ENCODE measurements at places on chromosomes 5 and 9.

DNA sequence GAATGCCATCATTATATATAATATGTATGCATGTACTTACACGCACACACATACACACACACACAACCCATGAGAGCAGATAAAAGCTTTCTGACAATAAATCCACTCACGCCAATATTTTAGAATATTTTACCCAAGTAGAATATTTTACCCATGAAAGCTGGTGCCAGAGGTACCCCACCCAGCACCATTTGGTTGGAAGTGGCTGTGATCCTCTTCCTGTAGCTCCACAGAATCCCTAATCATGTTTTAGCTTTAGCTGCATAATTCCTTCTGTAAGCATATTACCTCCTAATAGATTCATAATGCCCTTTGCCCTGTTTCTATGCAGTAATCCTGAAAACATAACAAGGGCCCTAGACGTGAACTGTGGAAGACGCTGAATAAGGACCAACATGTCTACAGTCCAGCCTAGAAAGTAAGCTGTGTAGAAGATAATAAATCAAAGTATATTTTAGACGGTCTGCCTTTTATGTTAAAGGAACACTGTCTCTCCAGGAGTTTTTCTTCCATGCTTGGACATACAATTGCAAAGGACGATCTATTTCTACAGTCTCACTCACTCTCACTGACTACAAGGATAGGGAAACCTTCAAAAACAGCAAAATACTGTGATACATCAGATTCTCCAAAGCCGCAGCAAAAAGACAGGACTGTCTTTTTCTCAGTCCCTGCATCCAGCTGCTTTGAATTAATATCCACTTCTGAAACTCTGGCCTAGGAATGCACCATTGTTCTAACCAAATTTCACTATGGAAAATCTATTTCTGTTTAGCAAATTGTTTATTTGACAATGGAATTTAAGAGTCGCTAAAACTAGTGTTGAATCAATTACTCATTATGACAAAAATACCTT is 98.2 kb downstream of the USP20 start:
- DNase-seq: no peak

DNA sequence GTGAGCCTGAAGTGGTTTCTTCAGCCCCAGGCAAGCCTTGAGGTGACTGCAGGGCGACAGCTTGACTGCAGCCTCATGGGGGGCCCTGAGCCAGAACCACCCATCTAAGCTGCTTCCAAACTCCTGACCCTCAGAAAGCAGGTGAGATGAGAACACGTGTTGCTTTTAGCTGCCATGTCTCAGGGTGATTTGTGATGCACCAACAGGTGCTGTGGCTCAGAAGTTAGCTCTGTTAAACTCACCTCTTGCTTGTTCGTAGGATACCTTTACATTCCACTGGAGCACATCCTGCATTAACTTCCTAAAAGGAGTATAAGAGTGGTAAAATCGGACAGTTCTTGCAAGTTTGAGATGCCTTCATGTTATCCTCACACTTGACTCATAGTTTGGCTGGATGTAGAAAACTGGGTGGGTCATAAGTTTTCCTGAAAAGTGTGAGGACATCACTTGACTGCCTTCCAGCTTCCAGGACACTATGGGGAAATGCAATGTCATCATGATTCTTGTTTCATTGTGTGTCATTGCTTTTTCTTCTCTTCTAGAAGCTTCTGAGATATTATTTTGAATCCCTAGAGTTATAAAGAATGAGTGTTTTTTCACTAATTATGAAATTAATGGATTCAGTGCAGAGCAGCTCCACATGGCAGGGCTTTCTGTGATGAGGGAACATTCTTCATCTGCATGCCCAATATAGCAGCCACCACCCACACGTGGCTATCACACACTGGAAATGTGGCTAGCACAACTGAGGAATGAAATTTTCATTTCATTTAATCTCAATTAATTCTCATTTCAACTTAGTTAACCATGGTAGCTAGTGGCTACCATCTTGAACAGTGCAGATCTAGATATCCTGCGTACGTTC is 92.3 kb downstream of the HSD17B3 start:
- DNase-seq: no peak

DNA sequence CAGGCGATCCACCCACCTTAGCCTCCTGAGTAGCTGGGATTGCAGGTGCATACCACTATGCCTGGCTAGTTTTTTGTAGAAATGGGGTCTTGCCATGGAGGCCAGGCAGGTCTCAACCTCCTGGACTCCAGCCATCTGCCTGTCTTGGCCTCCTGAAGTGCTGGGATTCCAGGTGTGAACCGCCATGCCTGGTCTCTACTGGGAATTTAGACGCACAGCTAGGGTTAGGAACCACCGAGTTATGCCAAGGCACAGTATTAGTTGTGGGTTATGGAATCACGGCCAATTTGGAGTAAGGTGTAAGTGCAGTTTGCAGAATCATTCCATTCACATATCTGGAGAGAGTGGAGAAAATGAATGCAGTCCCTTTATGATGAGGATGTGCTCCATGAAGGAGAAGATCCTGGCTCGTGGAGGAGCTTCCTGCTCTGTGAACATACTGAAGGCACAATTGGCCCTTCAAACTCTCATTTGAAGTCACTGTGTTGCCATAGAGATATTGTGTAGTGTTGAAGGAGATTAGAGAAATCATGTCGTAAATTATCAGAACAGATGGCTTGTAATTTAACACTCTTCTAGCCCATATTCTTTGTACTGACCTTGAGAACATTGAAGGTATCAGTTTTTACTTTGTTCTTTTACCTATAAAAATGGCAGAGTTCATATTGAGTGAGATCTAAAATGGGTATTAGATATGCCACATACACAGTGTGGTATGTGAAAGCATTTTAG is 18.8 kb downstream of the TRIO start:
- DNase-seq: no peak

DNA sequence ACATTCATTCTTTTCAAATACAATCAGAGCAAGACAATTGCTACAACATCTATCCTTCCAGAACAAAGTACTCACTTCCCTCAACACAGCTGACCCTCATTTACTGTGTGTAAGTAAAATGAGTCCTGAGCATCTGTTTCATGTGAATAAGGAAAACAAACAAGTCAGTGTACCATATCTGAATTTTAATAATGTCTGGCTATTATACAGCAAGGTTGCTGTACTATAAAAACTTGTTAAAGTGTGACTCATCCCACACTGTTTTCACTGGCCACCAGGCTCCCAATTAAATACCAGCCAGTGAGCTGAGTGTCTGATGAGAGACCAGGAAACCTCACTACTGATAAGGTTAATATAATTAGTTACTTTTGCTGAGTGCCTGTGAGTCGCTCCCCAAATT is 339.8 kb downstream of the AGTPBP1 start:
- no peak for DNase-seq

DNA sequence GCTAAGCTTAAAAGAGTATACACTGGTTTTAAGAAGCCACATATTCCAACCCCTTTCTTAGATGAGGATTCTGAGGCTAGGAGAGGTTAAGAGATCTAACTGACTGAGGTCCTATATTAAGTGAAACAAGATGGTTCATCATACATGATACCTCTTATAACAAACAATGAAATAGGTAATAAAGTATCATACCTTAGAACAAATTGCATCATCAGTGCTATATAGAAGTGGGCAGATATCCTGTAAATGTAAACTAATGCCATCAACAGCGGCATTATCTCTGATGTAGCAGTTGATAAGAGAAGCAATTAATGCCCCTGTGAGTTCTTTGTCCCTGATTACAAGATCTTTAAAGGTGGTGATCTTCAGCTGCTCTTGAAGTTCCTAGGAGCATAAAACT is 60.5 kb downstream of the NUP155 start:
- DNase-seq: no peak

- no peak for DNase-seq
These were observed 33.2 kb downstream of the SLC31A2 start for GRCh38 chr9:113183956-113184488.

DNA sequence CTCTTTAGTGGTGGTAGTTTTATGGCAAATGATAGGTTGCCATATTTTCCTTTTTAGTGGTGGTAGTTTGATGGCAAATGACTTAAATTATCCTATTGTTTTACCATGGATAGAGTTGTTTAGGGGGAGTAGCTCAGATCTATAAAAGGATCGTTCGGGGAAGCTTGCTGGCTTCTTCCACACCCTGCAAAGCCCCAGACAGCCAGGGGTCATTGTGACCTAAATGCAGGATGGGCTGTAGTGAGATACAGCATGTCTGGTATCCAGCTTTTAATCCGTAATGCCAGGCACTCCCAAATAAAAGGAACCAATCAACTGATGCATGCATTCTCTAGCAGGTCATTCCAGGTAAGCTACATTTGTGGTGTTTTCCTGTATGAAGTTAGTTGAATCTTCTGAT is 67.1 kb downstream of the PRR16 start:
- DNase-seq: no peak

GRCh38 chr9:4997631-4998030 is 12.6 kb downstream of the JAK2 start:
- DNase-seq: no peak

DNA sequence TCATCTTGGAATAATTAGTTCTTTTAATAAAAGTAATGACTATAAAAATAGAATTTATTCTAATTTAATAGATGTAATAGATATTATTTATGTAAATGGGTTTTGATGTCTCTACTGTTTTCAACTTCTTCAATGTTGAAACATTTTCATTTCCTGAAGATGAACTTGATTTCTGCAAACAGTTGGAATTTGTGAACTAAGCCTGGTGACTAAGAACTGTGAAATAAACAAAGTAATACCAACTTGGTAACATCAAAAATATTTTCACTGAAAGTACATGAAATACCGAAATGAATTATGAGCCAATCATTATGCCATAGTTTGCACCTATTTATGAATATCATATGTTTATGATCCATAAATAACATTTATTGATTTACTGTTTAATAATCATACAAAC is 143.8 kb upstream of the FGF10 start:
- DNase-seq: no peak

GRCh38 chr9:12640016-12640587 is 53.1 kb upstream of the TYRP1 start:
- peak; percentile 54 for DNase-seq
